ENCODE measurements at places on chromosomes 4 and X. TPM values are rescaled to one million over a fixed set of nuclear protein-coding genes. Genes with fewer than 3 reads are reported as not detected.

DNA sequence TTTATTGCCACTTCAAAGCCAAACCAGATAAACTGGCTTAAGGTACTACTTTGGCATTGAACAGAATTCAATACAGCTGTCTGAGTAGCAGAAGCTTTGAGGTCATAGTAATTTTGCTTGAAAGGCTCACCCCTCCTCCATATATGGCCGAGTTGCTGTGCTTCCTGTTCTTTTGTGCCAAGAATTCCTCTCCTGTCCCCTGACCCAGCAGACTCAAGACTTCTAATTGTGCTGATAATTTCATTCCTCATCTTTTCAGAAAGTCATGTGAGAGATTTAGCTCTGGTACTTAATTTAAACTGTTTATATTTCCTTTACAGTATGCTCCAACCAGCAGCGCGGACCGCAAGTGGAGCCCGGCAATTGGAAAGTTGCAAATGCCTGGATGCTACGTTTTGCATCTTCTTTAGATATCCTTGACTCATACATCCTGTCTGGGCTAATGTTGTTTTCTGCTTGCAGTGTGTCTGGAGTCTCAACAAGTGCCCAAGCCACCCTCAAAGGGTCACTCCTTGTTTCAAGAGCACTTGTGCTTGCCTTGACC, 373.4 kb downstream of the PDGFC start:
- DNase-seq: no peak

GRCh38 chr4:85555206-85555605, 80.3 kb downstream of the ARHGAP24 start:
- DNase-seq: no peak

Gene BMPR1B
- total RNA-seq: 0.21 TPM

DNA sequence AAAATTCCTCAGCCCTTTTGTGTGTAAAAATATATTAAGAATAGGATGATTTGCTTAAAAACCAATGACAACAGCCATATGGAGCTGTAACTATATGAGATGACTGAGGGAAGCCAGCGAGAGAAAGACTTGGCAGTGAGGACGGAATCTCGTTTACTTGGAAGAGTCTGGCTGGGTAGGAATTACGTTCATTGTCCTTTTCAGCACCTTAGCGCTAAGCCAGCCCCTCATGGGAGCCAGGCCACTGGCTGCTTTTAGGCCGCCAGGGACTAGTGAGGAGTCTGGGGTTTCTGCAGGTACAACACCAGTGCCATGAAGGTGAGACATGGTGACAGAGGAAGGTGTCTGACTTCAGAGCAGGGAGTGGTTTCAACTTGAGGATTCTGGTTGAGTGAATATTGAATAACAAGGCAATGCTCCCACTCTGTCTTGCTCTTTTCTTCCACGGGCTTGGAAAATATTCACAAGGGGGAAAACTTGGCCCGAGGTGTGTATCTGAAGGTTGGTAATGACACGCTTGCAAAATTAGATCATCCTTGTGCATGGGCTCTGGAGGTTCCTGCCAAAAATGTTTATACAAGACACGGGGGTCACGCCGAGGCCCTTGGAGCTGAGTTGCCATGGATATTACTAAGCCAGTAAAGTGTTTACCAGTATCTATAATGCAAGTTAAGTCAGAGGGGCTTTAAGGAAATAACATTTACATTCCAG, 17.4 kb downstream of the KLF3 start:
- no peak for DNase-seq

GRCh38 chr4:142203505-142203904, 567.1 kb downstream of the IL15 start:
- no peak for DNase-seq

Gene DDX53
- not detected for total RNA-seq

DNA sequence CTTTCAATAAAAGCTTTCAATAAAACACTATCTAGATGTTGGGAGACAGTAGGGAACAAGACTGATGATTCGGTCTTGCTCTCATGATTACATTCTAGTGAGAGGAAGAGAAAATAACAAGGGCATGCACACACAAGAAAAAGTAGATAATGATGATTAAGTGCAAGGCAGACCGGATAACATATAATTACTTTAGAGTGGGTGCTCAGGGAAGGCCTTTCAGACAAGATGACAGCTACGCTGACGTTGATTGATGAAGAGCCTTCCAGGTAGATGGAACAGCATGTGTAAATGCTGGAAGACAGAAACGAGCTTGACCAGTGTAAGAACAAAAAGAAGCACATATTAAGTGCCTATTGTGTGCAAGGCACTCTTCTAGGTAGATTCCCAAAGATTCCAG, 43.4 kb downstream of the TXK start:
- no peak for DNase-seq

Gene SMIM31
- total RNA-seq: 30.6 TPM

DNA sequence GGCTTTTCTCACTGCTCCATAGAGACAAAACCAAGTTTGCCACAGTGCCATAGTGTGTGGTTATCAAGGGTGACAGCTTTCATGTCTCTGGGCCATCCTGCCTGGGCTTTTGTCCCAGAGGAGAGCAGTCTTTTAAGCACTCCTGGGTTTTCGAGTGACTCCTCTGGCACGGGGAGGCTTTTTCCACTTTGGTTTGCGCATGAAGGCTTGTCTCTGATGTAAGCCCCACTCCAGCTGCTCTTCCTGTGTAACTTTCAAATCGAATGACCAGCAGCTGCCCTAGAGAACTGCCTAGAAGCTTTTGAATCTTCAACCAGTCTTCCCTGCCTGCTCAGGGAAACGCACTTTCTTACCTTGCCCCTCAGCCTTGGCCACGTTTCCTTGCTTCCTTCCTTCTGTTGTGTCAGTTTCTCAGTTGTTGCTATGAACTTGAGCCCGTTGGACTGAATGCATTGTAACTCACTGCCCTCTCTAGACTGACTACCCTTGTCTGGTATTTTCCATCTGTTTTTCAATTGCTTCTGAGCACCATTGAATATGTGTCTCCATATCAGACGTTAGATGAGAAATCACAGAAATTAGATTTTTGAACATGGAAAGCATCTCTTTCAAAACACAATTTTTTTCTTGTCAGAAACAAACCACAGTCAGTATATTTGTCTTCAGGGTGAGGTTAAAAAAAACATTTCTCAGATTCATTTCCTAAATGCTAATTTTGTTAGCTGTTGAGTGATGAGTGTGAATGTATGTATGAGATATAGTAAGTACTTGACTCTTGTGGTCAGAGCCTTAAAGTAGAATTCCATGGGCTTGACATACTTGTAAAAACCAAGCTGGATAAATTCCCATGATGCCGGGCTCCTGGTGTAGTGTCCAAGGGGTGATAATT, 45.3 kb downstream of the SLC9A6 start:
- peak; percentile 41 for DNase-seq

Gene GABRQ
- total RNA-seq: 0.03 TPM

Gene SPACA5
- total RNA-seq: not detected

Gene HTRA3
- 6.6 TPM for total RNA-seq

GRCh38 chr4:185464887-185465286, 6.6 kb downstream of the CCDC110 start:
- DNase-seq: no peak

DNA sequence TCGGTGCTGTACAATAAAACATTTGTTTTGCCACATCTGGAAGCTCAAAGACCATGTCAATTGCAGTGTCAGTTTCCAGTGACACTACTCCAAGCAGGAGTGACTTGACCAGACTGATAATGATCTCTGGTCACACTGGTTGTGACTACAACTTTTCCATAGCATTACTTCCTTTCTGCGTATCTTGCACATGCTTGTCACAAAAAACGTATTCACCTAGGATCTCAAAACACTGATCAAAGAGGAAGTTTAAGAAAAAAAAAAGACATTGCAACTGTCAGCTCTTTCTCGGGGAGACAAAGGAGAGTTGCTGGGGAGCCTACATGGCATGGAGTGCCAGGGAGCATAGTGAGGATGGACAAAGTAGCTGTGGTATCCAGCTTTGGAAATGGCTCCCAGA, 60.6 kb downstream of the OPHN1 start:
- DNase-seq: no peak

- DNase-seq: no peak
These were observed 26.2 kb downstream of the JADE1 start for GRCh38 chr4:128835498-128836222.

Measured in left colon (tissue), 2 donors.